Central memory CD8-positive, alpha-beta T cell (primary cell): ENCODE measurements at places on chromosomes 4 and X.

DNA sequence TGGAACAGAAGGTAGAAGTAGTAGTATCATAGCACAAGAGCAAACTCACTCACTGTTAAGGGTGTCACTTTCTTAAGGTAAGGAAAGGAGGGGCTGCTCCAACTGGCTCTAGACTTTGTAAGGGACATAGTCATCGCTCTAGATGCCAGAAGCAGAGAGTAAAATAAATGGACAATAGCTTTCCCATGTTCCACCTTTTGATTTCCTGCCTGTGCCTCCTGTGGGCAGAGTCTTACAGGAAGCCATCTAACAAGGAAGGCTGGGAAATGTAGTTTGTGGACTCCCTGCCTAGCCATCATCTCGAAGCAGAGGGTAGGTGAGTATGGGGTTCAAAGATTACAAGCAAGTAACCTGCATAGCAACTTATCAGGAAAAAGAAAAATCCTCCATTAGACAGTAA is 1.7 kb upstream of the METTL14 start:
- no peaks in the 10 kb centered on the region for H3K27me3 ChIP-seq
- peaks cover 13% of the 10 kb centered on the region for H3K36me3 ChIP-seq
- no peak overlapping the region for H3K27ac ChIP-seq
- no peak overlapping the region for H3K4me3 ChIP-seq
- no peak for DNase-seq

- H3K4me1 ChIP-seq: peaks cover 24% of the 10 kb centered on the region
- DNase-seq: no peak
- no peak overlapping the region for H3K4me3 ChIP-seq
- peak overlapping the region; percentile 81 for H3K27ac ChIP-seq
- no peaks in the 10 kb centered on the region for H3K27me3 ChIP-seq
These were observed 36.7 kb upstream of the STS start for GRCh38 chrX:7110821-7111276.

- no peaks in the 10 kb centered on the region for H3K4me1 ChIP-seq
- no peak overlapping the region for H3K27ac ChIP-seq
- peaks cover 7% of the 10 kb centered on the region for H3K36me3 ChIP-seq
- no peak for DNase-seq
- H3K27me3 ChIP-seq: no peaks in the 10 kb centered on the region
- no peak overlapping the region for H3K4me3 ChIP-seq
These were observed 48.8 kb downstream of the SHOX start for GRCh38 chrX:679291-679979.

- no peaks in the 10 kb centered on the region for H3K36me3 ChIP-seq
- H3K4me3 ChIP-seq: no peak overlapping the region
- no peaks in the 10 kb centered on the region for H3K4me1 ChIP-seq
- peaks cover 21% of the 10 kb centered on the region for H3K27me3 ChIP-seq
- no peak overlapping the region for H3K27ac ChIP-seq
- no peak for DNase-seq
These were observed 25.6 kb downstream of the ARHGAP6 start for GRCh38 chrX:11640089-11640488.
